ENCODE measurements at places on chromosomes 5 and 9.

GRCh38 chr5:78182838-78183237, 111.7 kb downstream of the AP3B1 start:
- no peak for DNase-seq

DNA sequence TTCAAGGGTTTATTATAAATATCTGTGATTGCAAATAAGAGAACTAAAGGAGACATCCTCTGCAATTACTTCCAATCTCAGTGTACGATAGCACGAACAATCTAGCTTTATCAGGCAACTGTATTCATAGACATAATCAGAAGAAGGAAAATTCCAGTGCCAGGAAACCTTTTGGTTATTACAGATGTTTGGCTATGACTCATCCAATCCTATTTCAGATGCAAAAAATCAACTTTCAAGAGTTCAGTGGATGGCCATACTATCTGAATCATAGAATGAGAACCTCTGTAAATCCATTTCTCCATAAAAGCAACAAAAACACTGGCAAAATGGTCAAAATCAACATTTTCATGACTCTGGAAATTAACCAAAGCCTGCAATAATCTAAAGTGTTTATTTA, 37.9 kb downstream of the GAS1 start:
- no peak for DNase-seq

DNA sequence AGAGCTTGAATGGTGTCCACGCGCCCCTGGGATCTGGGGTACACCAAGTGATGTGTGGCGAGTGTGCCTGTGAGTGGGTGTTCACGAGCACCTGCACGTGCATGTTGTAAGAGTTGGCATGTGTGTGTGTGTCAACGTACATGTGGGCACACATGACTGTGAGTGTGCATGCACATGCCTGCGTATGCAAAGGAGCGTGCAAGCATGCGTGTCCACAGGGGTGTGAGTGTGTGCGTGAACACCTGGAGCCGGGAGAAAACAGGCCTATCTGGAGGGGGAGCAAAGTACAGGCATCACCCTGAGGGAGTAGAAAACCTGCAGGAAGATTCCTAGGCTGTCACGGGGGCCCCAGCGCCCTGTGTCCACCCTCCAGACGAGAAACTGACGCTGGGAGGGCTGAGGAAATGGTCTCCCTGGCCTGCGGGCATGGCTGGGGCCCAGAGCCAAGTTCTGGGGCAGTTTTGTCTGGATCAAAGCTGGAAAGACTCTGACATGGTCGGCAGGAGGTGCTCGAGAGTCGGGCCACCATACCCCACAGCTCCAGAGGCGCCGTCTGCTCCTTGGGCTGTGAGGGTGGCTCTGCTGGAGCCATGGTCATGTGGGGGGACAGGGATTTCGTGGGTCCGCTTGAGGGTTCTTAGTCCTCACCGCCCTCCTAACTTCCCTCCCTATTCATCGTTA, 31.8 kb downstream of the PTGES start:
- DNase-seq: no peak

GRCh38 chr5:141050622-141051520, at the start of gene PCDHB1:
TSS of gene PCDHB1 (plus strand) at chr5:141051374. CDS start at chr5:141051471, 97 bp downstream.
- no peak for DNase-seq

DNA sequence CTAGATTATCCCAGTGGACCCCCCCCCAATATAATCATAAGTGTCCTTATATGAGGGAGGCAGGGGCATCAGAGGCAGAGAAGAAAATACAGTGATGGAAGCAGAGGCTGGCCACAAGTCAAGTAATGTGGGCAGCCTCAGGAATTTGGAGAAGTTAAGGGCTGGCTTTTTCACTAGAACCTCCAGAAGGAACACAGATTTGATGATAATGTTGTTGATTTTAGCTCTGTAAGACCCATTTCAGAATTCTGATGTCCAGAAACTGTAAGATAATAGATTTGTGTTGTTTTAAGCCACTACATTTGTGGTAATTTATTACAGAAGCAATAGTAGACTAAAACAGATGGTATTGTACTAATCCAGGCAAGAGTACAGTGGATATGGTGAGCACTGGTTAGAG, 36.3 kb upstream of the LRRTM2 start:
- no peak for DNase-seq
